Activated naive CD4-positive, alpha-beta T cell treated with anti-CD3 and anti-CD28 coated beads for 36 hours (primary cell): ENCODE measurements at places on chromosomes 5 and 9. TPM values are rescaled to one million over a fixed set of nuclear protein-coding genes. Genes with fewer than 3 reads are reported as not detected.
A peak's percentile ranks its signal among the peaks of the same experiment; 100 is the strongest.

- no peak for DNase-seq
Observed at GRCh38 chr9:87725356-87725899, 491 bp upstream of the CTSL start.

DNA sequence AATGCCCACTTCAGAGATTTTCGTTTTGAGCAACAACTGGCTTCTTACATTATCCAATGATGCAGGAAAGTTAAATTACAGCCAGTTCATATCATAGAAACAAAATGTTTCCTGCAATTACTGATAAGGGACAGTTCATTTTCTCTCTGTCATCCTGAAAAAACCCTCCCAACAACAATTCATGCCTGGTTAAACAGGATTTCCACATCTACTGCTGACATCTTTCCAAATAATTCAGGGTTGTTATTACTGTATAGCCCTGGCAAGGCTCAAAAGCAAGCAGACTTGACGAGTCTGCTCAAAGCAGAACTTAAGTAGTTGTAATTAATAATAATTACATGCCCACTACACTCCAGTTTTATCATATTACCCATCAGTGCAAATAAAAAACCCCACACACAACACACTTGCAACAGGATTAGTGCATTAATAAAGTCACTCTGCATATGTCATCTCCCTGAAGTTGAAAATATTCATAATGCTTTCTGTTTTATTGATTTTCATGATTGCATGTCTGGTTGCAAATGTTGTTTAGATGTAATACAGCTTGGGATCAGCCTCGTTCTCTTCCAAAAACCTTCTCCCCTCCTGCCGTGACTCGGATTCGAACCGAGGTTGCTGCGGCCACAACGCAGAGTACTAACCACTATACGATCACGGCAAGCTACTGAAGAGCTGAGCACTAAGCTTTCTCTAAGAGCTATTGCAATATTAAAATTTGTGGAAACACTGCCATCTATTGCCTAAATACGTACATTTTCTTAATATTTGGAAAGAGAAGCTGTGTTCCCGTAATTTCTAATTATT lies 119.6 kb upstream of the NFIB start:
- DNase-seq, result peak; percentile 5

DNA sequence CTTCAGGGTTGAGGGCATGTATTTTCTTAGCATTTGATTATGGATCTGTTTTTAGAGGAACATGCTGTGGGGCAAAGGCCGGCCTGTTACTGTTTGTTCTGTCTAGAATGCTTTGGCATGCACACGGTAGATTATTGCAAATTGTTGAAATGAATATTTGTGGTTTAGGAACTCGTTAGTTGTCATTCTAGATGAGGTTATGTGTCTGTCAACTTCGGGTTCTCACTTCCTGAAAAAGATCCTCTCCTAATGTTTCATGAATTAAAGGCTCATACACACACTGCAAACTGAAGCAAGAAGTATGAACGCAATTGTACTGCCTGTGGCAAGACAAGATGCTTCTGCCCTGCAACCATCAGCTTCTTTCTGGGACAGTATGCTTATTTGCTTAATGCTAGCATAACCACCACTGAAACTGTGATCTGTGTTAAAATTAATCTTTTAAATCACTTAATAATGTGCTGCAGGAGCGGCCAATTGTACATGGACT lies 99.6 kb downstream of the BASP1 start:
- no peak for DNase-seq

DNA sequence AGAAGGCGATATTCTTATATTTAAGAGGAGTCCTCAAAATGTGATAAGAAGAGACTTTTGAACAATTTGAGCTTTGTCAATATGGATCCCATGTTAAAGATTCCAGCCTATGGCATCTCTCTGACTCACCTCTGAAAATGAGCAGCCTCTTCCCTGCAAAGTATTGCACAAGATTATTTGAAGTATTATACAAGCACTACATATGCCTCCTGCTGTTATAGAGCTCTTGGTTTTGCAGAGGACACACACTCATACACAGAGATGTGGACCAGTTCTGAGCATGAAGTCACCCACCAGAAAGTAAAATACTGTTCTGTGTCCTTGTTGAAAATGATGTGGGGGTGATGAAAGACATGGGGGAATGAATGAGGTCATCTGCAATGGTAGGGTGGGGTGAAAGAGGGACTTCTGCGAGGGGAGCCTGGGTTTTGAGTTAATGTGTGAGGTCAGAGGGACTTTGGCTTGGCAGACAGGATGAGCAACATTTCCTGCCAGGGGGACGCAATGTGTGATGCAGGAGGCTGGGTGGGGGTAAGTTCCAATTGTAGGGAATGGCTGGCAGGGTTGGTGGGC lies 25.8 kb downstream of the FBXL7 start:
- no peak for DNase-seq

- peak; percentile 23 for DNase-seq
Observed at GRCh38 chr5:55601204-55601618, 66.4 kb upstream of the PLPP1 start.

- DNase-seq, result no peak
Observed at GRCh38 chr5:143521141-143521540, 117.7 kb upstream of the NR3C1 start.

DNA sequence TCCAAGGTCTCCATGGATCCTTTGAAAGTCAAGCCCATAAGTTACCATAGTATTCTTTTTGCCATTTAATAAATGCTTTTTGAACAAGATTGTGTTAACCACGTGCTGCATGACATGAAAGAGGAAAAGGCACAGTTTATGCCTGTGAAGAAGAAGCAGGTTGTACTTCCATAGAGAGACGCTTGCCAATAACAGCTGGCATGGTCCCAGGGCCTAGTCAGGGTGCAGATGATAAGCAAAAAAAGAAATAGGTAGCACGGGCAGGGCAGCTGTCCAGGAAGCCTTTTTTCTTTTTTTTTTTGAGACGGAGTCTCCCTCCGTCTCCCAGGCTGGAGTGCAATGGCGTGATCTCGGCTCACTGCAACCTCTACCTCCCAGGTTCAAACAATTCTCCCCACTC lies 71.8 kb upstream of the CLINT1 start:
- DNase-seq, result no peak

The TAF1L gene
- 0.02 TPM for total RNA-seq

The LVRN gene
- total RNA-seq, result not detected

The GABRA1 gene
- not detected for total RNA-seq

The EPB41L4B gene
- 0.24 TPM for total RNA-seq
